Fibroblast of skin of left quadriceps (primary cell): ENCODE measurements at places on chromosomes 6 and 20.

DNA sequence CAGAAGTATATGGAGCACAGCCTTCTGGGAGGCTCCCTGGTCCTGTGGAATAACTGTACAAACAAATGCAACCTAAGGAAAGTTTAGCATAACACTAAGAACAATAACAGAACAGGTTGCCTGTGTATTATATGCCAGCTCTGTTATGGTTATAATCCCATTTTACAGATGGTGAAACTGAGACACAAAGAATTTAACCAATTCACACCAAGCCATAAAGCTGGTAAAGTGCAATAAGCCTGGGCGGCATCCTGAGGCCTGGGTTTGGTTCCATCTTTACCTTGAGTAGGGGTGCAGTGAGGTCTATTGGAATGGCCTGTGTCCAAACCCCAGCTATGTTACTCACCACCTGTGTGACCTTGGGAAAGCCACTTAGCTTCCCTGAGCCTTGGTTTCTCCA lies 14.7 kb upstream of the PACSIN1 start:
- DNase-seq, result no peak

DNA sequence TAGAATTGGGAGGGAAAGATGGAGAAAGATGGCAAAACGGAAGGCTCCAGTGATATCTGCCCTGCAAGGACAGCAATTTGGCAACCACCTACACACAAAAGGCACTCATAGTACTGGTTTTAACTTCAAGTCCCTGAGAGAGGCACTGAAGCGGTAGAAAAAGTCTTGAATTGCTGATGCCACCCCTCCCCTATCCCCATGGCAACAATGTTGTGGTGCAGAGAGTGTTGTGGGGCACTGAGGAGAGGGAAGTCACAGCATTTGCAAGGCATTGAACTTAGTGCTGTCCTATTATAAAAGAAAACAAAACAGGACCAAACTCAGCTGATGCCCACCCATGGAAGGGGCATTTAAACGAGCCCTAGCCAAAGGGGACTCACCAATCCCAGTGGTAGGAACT lies 343.7 kb downstream of the HAO1 start:
- no peak for DNase-seq

- no peak for DNase-seq
Observed at GRCh38 chr6:144844596-144844995, 559.5 kb downstream of the UTRN start.

- no peak for DNase-seq
Observed at GRCh38 chr20:10314198-10314597, 95.6 kb downstream of the SNAP25 start.

- no peak for DNase-seq
Observed at GRCh38 chr6:8944548-8944947, 509.2 kb upstream of the SLC35B3 start.

DNA sequence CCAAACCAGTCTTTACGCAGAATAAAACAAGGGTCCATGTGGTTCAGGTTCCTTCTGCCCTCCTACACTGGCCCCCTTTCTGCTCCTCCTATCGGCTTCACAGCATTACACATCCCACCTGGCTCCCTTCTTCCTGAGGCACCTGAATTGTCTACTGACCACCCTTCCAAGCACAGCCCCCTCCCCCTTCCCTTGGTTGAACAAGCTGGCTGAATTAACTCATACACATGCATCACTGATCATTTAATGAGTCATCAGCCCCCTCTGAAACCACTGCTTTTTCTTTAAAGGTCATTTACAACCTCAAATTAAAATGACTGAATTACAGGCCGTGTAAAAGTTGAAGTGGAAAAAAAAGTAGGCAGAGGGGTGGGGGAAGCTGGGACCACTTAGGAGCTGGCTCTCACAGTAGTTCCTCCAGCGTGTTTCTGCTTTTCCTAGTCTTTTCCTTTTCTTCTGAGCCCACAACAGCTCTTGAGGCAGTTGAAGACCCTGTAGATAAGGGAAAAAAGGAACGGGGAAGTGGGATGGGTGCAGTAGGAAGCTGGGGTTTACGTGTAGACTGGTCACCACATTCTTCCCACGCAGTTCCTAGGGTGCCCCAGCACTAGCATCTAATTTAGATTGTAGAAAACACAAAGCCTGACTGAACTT lies 67.6 kb downstream of the FYN start:
- peak; percentile 49 for DNase-seq

- DNase-seq, result no peak
Observed at GRCh38 chr6:25453288-25453687, 174.1 kb downstream of the CARMIL1 start.

DNA sequence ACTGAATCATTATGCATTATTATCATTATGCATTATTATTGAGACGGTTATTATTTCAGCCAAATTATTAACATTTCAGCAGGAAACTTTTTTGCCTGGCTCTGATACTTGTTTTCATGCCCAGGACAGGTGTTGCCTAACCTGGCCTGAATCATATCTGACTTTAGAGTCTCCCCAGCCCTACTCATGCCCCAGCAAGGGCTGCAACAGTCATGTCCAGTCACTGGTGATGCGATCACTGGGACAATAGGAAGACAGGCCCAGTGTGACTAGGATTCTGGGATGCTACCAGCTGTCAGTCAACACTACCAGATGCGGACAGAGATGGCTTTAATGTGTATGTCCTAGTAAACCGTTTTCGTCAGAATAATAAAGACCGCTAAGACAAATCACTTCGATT lies 285.0 kb downstream of the KHDC1L start:
- DNase-seq, result no peak

- DNase-seq, result no peak
Observed at GRCh38 chr20:23226612-23227265, 123.9 kb upstream of the NXT1 start.

GRCh38 chr6:146770965-146771735 lies 172.4 kb downstream of the ADGB start:
- no peak for DNase-seq

DNA sequence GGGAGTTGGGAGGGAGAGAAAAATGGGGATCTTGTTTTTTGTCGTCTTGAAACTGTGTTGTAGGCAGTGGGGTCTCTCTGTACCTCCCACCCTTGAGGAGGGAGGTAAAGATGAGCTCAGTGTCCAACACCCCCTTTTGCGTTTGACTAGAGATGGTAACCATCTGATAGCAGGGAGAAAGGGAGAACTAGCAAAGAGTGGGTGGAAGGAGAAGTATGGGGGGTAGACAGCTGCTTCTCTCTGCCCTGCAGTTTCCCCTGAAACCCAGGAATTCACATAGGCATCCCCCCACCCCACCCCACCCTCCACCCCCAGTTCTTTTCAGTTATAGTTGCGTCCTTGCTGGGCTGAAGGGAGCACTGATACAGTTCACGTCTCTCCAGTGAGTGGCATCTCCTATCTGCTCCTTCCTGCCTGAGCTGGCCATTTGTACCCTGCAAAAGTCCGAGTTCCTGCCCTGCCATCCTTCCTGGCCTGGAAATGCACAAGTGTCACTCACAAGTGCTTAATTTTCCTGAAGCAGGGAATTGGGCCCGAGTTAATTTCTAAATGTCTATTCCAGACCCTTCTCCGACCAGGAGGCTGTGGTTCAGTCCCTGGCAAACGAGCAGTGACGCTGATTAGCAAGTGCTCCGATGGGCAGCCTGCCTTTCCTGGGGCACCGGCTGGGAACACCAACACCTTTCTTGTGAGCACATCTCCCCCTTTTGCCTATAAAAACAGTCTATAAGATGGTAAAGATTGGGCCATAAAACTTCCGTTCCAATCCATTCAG lies 1.5 kb downstream of the SIRPA start:
- DNase-seq, result no peak

DNA sequence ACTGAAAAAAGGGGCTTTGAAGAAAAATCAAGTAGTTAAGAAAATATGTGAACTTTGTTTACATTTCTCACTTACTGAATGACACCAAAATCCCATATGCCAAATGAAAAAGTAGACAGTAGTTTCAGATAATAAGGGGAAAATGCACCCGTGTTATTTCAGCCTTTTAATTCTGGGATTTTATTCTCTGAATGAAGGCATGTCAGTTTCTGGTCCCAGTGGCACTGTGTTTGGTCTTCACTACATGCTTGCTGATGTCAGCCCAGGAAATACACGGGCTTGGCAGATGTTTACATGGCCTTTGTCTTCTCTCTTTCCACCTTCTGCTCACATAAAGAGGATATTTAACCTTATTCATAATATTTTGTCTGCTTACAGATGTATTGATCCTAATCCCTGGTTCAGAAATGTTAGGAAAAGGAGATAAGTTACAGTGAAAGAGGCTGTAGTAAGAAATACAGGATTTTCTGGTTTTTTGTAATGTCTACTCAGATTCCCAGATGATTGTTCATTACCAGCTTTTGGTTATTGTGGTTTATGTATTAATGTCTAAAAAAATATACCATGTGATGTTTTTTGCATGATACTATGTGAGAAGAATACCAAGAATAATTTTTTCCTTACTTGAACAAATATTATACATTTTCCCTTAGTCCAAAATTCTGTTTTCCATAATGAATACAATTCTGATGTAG lies 27.7 kb downstream of the DSE start:
- peak; percentile 46 for DNase-seq

DNA sequence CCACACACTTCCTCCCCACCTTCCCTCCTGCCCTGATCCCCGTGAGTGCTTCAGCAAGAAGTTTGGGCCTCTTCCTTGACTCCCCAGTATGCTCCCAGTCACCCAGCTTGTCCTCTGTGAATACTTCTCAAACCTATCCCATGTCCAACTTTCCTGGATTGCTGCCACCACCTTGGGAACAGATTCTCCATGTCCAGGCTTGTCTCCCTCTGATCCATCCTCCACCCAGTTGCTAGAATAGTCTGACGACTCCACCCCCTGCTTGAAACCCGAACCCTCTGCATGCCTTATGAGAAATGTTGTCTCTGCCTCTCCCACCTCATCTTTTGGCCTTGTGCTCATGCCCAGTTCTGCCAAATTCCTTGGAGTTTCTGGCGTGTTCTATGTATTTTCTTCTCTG lies 108.0 kb downstream of the PPP1R14C start:
- peak; percentile 59 for DNase-seq

GRCh38 chr20:21262812-21263211 lies 40.3 kb upstream of the XRN2 start:
- DNase-seq, result no peak

DNA sequence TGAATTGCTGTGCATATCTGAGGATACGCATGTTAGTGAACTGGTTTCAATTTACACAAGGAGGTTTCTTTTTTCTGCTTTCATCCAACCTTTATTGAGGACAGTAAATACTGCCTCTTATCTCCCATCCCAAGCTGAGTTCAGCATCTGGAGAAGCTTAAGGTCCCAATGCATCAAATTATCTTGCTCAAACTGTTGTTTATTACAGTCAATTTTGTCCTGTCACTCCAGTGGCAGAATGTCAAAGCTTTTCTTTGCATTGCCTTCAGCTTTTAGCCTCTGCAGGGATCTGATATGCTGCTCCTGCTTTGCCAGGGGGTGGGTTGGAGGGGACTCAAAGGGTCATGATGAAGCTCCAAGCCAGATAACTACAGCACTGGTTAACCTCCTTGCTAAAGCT lies 435.4 kb upstream of the SOX4 start:
- DNase-seq, result no peak

GRCh38 chr20:7959484-7959883 lies 19.2 kb upstream of the HAO1 start:
- no peak for DNase-seq

DNA sequence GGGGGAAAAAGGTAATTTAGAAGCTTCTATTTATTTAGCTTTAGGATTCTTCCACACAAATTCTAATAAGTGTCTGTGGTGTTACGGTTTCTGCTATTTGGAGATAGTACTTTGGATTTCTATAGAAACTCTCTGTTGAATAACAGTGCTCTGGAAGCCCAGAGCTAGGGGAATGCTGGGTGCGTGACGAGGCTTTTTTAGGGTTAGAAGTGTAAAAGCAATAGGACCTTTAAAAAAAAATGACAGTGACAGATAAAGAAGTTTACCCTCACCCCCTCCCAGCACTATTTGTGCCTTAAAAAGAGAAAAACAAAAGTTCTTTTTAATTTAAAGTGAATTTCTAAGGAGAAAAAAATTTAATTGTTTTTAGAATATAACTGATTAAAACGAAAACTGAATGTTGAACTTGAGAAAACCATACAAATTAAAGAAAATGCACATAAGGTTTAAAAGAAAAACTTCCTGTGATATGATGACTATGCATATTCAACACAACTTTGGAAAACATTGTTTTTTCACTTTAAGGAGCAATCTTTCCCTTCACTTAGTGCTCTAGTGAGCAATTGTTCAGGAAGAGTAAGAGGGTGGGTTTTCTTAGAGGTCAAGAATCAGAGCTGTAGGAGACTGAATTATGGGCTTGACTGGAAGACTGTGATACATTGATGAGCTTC lies 89.6 kb upstream of the RIPOR2 start:
- no peak for DNase-seq

GRCh38 chr6:161374971-161375873 lies 101.4 kb upstream of the AGPAT4 start:
- no peak for DNase-seq

DNA sequence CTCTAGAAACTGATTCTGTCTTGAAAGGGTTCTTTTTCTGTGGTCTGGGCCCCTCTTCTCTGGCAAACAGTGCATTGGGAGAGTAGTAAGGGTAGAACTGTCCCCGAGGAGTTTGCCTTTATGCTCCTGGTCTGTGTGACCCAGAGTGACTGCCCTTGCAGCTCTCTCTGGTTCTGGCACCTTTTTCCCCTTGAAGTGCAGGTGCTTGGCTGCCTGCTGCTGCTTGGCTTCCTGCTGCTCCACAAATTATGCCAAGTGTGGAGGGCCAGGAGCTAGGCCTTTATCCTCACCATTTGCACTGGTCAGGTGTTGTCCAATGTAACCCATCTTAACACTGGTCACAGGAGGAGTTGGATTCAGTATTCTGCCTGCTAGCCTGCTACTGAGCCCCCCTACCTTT lies 11.2 kb downstream of the KIZ start:
- no peak for DNase-seq

DNA sequence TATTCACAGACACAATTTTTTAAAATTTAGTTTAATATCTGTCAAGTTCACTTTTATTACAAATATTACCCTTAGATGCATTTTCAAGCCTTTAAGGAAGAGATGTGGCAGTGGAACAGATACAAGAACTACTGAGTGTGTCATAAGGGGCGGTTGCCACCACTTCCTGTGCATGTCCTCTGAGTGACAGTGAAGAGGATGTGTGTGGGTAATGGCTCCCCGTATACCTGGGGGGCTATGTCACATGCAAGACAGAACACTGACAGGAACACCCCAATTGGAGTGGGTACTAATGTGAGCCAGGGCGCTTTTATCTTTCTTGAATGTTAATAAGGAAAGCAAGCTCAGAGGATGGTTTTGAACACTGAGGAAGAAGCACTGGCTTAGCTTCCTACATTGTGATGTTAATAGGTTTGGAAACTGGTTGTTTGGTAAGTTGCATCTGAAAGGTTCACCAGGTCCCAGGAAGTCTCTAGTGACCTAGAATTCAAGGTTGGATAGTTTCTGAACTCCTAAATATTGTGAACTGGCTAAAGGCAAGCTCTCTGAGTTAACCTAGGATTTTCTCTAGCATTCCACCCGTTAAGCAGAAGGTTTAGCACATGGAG lies 83.4 kb upstream of the ASF1A start:
- no peak for DNase-seq
